ENCODE measurements at places on chromosomes 2 and 18.

DNA sequence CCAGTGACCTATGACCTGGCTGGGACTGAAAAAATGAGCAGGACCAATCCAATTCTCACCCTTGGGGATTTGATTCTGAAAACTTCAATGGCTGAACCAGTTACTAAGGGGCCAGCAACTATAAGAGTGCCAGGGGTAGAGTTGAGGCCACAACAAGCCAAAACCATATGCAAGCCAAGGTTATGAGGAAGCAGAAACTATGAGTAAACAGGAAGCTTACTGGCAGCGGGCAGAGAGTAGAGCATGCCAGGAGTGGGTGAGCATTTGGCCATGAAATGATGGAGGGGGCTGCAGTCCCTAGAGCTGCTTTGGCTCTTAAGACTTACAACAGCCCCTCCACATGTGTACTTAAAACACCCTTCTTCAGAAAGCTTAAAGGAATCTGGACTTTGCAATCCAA, 82.4 kb downstream of the RBMS1 start:
- peak overlapping the region; percentile 68 for H3K27ac ChIP-seq
- no peak overlapping the region for H3K4me3 ChIP-seq
- no peak for DNase-seq
- H3K27me3 ChIP-seq: no peaks in the 10 kb centered on the region
- H3K4me1 ChIP-seq: no peaks in the 10 kb centered on the region

- H3K27ac ChIP-seq: no peak overlapping the region
- no peaks in the 10 kb centered on the region for H3K27me3 ChIP-seq
- H3K4me3 ChIP-seq: no peak overlapping the region
- DNase-seq: no peak
These were observed 565.1 kb downstream of the PIK3C3 start for GRCh38 chr18:42520138-42520537.

- H3K4me3 ChIP-seq: no peak overlapping the region
- no peak overlapping the region for H3K27ac ChIP-seq
- no peaks in the 10 kb centered on the region for H3K27me3 ChIP-seq
- H3K4me1 ChIP-seq: no peaks in the 10 kb centered on the region
These were observed 35.9 kb downstream of the EPC2 start for GRCh38 chr2:148680462-148680861.

DNA sequence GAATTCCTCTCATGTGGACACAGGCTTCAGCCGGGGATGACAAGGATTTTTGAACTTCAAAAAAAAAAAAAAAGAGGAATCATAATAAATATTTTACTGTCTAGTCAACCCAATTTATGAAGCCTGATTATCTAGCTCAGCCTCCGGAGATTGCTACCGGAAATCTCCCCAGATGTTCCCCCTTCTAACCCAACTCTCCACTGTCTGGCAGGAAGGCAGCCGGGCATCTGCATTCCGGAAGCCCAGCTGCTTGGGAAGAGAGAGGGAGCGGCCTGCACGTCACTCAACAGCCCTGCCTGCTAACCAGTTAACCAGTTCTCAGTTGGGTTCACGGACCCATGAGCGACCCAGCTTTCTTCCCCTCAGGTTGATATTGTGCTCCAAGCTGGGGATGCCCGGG, 87.2 kb upstream of the POU3F3 start:
- H3K27ac ChIP-seq: no peak overlapping the region
- no peak overlapping the region for H3K4me3 ChIP-seq
- no peaks in the 10 kb centered on the region for H3K36me3 ChIP-seq
- no peaks in the 10 kb centered on the region for H3K27me3 ChIP-seq

- no peaks in the 10 kb centered on the region for H3K27me3 ChIP-seq
- H3K4me1 ChIP-seq: no peaks in the 10 kb centered on the region
- H3K4me3 ChIP-seq: no peak overlapping the region
- H3K27ac ChIP-seq: no peak overlapping the region
- DNase-seq: no peak
These were observed 19.3 kb downstream of the ZAP70 start for GRCh38 chr2:97732436-97733340.

DNA sequence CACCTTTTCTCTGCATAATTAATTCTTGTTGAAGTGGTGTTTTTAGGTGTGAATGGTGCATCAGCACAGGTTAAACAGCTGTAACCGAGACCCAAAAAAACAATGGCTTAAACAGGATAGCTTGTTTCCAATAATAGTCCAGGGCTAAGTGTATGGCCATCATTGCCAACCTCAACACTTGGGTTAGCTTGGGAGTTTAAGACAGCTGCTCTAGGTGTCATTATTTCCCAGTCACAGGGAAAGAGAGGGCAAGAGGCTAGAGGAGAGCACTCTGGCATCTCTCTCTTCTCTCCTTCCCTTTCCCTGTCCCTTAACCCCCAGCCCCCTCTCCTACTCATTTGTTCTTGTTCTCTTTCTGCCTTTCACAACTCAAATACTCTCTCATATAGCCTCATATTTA, 21.1 kb downstream of the BIRC6 start:
- H3K4me3 ChIP-seq: no peak overlapping the region
- no peak for DNase-seq
- H3K27me3 ChIP-seq: no peaks in the 10 kb centered on the region
- no peak overlapping the region for H3K27ac ChIP-seq

Data from breast epithelium (tissue), 4 donors.